Fibroblast of skin of right quadriceps (primary cell): ENCODE measurements at places on chromosomes 5 and 9.

DNA sequence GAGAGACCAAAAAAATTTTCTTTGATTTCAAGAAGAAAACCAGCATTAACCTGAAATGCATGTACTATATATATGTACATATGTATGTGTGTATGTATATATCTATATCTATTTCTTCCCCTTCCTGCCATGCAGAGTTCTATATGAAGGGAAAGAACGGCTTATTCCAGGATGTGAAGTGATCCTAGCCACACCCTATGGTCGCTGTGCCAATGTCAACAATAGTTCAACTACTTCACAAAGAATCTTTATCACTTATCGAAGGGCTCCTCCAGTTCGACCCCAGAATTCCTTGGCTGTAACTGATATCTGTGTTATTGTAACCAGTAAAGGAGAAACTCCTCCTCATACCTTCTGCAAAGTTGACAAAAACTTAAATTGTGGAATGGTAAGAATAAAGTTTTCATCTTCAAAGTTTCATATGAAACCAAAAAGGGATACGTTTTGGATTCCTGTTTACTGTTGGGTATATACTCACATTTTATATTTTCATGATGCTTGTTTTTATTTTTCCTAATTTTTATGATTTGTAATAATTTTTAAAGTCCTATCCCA lies 56.2 kb downstream of the DENND4C start:
- no peak for DNase-seq

GRCh38 chr9:35845824-35846771 lies 17.1 kb downstream of the TMEM8B start:
- no peak for DNase-seq

DNA sequence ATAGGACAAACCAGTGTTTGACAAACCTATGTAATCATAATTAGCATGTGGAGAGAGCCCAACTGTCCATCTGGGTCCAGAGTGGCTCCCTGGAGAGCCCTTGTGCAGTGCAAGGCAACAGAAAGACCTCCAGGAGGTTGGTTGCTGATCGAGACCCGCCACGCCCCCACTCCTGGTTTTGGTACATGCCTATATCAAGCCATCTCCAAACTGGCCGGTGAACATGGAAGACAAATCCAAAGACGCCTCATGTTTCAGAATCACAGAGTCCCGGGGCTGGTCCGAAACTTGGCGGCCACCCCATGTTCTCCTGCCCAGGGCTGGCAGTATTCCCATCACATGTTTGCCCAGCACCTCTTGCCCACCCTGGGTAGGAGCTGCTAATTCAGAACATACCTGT lies 140.2 kb downstream of the PAX5 start:
- no peak for DNase-seq

GRCh38 chr5:92977846-92978540 lies 603.0 kb downstream of the NR2F1-AS1 start:
- DNase-seq, result no peak

DNA sequence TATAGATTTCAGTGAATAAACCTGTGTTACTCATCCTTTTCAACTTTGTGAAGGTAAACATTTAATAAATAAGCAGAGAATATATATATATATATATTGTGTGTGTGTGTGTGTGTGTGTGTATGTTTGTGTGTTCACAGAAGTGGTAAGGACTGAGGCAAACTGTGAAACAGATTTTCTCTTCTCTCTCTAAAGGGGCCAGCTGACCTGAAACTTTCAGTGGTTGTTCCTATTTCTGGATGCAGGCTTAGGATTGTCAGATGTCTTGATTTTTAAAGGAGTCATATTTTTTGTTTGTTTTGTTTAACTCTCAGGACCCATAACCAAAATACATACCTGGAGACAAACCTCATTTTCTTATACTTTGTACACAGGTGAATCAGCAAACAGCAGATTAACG lies 714.9 kb upstream of the MEF2C start:
- DNase-seq, result no peak

DNA sequence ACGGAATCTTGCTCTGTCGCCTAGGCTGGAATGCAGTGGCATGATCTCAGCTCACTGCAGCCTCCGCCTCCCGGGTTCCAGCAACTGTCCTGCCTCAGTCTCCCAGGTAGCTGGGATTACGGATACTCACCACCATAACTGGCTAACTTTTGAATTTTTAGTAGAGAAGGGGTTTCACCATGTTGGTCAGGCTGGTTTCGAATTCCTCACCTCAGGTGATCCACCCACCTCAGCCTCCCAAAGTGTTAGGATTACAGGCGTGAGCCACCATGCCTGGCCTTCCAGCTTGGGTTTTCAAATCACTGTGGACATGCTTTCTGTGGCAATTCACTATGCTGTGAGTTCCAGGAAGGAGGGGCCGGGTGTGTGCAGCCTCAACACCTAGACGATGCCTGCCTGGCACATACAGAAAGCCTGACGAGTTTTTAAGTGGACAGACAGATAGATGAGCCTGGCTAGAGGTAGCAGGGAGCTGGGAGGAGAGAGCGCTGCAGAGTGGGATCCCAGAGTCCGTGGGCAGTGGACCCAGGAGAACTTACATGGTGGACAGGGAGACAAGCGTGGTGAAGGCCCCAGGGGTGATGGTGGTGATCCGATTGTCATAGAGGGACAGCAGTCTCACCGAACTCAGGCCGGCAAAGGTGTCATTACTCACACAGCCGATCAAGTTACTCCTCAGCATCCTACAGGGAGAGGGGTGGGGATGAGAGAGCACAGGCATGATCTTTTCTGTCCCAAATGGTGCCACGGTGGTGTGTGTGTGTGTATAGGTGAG lies 173.4 kb upstream of the PANK3 start:
- no peak for DNase-seq

- no peak for DNase-seq
These were observed 56.6 kb downstream of the ZNF510 start for GRCh38 chr9:96721303-96721702.

- DNase-seq, result no peak
These were observed 226.4 kb upstream of the WWC1 start for GRCh38 chr5:168064933-168065622.

DNA sequence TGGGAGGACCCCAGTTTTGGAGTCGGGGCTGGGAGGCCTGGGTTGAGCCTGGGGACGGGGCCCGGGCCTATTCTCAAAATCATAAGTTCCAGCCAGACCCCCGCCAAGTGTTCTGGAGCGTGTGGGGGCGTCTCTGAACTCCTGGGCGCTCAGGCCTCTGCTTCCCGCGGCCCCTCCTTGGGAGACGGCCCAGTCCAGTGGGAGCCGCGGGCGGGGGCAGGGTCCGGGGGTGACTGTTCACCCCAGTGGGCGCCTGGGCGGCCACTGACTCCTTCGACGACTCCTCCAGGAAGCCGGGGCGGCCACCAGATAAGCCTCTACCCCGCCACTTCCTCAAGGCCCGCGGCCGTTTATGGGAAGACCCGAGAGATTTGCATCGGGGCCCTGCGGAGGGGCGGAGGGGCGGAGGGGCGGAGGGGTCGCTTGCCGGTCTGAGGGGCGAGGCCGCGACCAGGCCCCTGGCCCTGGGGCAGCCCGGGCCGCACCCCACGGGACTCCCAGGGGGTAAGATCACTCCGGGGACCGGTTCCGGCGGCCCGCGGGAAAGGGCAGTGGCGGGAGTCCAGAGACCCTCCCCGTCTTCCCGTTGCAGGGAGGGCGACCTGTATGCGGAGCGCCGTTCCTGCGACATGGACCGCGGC lies 655 bp downstream of the TOR4A start:
- no peak for DNase-seq

DNA sequence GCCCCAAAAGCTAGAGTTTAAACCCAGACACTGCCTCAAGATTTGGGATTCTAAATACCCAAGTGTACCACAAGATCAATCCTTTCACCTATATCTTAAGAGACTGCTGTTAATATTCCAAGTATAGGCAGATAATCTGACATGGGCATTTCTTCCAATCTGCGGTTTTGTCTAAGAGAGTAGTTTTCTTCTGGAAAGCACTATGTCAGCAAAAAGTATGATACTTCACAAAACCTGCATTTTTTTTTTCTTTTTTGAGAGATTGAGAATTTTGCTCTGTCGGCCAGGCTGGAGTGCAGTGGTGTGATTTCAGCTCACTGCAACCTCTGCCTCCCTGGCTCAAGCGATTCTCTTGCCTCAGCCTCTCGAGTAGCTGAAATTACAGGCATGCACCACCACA lies 190.7 kb upstream of the TYRP1 start:
- DNase-seq, result no peak

GRCh38 chr9:117491491-117491890 lies 76.6 kb upstream of the ASTN2 start:
- no peak for DNase-seq

DNA sequence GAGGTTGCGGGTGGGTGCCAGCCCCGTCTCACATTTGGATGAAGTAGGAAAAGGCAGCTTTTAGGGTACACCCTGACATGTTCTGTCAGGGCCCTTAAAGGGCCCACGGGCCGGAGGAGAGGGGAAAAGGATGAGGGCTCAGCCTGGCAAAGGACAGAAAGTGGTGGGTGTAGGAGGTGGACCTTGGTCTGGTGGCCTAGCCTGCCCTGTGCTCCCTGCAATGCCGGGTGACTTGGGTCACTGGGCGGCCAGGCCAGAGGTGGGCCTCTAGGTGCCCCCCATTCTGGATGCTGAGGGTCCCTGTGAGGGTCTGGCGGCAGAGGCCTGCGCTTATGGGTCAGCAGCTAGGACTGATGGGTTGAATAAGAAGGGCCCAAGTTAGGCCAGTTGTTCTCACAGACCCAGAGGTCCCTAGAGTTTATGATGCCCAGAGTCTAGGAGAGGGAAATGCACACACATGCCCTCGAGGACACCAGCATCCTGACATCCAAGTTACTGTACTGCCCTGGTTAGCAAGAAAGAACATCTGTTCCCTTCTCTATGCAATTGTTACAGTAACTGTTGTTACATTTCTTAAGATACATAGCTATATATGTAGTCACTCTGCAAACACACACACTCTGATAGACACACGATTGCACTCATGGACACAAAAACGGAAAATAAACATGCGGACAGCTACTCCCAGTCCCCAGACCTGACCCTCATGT lies 12.5 kb downstream of the TRIM7 start:
- no peak for DNase-seq

GRCh38 chr5:18888821-18889220 lies 1099.2 kb downstream of the CDH18 start:
- no peak for DNase-seq

GRCh38 chr5:16564248-16564867 lies 52.4 kb downstream of the RETREG1 start:
- DNase-seq, result no peak

DNA sequence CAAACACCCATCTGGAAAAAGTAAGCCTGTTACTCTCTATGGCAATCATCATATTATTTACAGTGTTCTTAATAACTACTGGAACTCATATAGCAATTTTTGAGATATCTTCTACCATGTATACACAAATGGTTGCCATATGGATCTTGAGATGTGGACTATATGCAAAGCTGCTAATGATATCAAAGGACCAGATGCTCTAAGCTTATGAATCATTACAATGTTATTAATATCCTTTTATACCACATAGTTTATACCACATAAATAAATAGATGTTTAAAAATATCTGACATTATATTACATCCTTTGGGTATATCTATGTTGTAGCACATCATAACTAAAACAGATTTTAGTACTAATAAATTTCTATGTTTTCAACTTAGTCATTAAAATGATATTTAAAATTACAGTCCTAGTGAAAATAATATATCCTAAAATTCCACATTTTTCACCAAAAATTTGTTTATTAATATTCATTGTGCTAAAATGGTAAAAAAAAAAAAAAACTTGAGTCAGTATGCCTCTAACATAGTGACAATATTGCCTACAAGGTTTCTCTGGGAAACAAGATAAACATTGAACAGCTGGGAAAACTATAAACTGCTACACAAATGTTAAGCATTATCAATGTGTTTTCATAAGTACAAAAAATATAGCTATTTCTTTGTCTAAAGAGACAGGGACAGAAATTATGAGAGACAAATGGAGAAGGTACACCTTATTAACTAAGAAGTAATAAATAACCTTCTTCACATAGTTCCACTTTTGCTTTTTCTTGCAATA lies 85.5 kb downstream of the DTWD2 start:
- peak; percentile 8 for DNase-seq

- DNase-seq, result peak; percentile 24
These were observed 381 bp downstream of the MED22 start for GRCh38 chr9:133347515-133347984.

- DNase-seq, result peak; percentile 53
These were observed 122.7 kb upstream of the LMX1B start for GRCh38 chr9:126490871-126491567.

- DNase-seq, result no peak
These were observed 8.7 kb downstream of the SHROOM1 start for GRCh38 chr5:132821791-132822190.

DNA sequence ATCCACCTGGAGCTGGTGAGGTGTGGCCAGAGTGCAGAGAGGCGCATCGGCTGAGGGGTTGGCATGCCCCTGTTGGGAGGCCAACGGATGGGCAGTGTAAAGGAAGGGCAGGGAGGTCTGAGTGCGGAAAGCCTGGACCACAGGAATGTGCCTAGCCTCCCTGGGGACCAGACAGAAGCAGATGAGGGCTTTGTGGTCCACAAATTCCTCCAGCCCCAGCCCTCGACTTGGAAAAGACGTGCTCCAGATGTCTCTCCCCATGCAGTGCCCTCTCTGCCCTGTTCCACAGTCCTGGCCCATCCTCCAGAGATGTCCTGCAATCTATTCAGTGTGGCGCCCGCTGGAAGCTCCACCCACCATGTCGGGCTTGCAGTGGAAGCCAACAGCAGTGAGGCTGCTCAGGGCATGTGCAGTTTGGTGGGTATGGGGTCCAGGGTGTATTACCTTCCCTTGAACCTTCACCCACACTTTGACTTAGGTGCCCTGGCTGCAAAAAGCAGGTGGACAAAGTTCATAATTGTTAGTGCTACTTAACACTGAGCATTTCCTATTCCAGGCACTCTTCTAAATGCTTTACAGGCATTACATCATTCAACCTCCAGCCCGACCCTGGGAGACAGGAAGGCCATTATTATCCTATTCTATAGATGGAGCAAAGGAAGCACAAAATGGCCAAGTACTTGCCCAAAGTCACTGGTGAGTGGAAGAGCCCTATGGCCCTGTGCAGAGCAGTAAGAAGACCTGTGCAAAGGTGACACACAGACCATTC lies 120.2 kb upstream of the SLC25A48 start:
- peak; percentile 86 for DNase-seq

GRCh38 chr9:75858497-75859092 lies 31.9 kb upstream of the PCSK5 start:
- DNase-seq, result no peak

GRCh38 chr5:112258571-112258970 lies 160.5 kb downstream of the EPB41L4A start:
- no peak for DNase-seq
